H54 (cell line): ENCODE measurements at places on chromosomes 4 and X.
A peak's percentile ranks its signal among the peaks of the same experiment; 100 is the strongest.

GRCh38 chr4:112604589-112604988 lies 32.1 kb downstream of the ZGRF1 start:
- DNase-seq: peak; percentile 5

GRCh38 chr4:161249779-161250440 lies 913.9 kb downstream of the FSTL5 start:
- no peak for DNase-seq

- DNase-seq: no peak
Measured at GRCh38 chrX:24055043-24055356, 244 bp downstream of the EIF2S3 start.

DNA sequence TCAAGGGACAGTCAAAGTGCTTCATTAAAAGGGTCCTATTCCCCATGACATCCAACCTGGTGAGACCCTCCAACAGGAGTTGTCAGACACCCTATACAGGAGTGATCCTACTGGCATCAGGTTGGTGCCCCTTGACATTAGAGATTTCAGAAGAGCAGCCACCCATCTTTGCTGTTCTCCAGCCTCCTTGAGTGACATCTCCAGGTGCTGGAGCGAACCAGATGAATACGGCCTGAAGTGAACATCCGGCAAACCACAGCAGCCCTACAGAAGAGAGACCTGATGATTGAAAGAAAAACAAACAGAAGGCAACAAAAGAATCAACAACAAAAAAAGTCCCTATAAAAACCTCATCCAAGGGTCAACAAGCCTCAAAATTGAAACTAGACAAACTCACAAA lies 146.1 kb upstream of the PBDC1 start:
- DNase-seq: no peak

- no peak for DNase-seq
Measured at GRCh38 chrX:119682019-119682989, 10.7 kb downstream of the SEPTIN6 start.

DNA sequence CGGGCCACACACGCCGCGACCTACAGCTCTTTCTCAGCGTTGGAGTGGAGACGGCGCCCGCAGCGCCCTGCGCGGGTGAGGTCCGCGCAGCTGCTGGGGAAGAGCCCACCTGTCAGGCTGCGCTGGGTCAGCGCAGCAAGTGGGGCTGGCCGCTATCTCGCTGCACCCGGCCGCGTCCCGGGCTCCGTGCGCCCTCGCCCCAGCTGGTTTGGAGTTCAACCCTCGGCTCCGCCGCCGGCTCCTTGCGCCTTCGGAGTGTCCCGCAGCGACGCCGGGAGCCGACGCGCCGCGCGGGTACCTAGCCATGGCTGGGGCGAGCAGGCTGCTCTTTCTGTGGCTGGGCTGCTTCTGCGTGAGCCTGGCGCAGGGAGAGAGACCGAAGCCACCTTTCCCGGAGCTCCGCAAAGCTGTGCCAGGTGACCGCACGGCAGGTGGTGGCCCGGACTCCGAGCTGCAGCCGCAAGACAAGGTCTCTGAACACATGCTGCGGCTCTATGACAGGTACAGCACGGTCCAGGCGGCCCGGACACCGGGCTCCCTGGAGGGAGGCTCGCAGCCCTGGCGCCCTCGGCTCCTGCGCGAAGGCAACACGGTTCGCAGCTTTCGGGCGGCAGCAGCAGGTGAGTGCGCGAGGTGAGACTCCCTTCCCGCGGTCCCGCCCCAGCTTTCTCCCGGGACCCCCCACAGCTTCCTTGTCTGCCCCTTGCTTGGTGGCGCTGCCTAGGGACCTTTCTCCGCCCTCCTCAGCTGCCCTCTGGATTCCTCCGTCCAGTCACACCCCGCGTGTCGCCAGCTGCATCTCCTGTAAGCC lies 678 bp downstream of the BMP3 start:
- no peak for DNase-seq

- no peak for DNase-seq
Measured at GRCh38 chrX:112889400-112889799, 48.8 kb upstream of the AMOT start.

DNA sequence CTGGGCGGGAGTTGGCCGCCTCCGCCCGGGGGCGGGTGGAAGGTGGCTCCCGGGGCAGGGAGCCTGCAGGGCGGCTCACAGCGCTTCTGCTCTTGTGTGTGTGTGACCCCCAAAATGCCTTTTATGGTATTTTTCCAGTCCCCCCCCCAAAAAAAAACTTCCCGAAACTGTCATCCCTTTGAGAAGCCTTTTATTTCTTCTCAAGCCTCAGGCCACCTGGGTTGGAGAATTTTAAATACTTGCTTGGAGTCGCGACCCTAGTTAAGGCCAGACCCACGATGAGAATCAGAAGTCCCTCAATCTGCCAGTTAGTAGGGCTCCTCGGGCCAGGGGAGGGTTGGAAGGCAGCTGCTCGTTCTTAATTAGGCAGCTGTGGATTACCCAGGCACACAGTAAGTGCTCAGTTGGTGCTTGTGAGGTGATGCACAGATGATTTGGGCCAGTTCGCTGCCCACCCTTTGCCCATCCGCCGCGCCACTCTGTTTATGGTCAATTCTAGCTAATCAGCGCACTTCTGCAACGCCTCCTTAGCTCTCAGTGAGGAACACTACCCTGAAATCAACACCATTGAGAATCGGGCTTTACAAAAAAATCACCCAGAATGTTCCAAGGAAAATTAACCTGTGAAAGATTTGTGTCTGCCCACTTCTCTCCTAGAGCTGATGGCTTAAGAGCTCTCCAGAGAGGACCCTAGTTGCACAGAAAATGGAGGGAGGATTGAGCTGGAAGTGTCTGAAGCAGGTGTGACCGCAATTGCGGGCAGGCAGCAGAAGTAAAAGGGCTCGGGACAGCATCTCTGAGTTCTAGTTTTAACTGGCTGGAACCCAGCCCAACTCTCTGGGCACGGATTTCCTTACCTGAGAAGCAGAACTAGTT lies 648 bp upstream of the SCD5 start:
- DNase-seq: no peak

DNA sequence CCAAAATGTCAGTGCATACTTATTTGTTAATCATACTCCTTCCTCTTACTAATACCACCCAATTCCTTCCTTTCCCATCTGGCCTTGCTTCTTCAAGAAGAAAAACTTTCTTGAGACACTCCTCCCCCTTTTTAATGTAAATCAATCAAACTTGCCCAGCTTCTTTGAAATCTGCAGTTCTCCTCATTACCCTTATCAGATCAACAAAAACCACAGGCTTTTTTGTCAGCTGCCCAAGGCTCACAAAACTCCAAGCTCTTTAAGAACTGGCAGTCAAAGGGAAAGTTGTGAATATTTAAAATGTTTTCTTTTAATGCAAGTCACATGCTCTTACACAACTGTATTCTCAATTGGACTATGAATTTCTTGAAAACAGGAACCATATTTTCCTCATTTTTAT lies 11.3 kb upstream of the MYOZ2 start:
- no peak for DNase-seq

DNA sequence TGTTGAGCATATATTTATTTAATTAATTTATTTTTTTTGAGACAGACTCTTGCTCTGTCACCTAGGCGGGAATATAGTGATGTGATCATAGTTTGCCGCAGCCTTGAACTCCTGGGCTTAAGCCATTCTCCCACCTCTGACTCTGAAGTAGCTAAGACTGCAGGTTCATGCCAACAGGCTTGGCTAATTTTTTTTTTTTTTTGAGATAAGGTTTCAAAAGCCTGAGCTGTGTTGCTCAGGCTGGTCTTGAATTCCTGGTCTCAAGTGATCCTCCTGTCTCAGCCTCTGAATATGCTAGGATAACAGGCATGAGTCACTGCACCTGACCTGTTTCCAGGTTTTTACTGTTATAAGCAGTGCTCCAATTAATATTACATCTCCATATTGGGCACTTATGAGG lies 4.8 kb downstream of the ADD1 start:
- no peak for DNase-seq

GRCh38 chrX:46202733-46203514 lies 342.3 kb downstream of the ZNF674 start:
- DNase-seq: no peak

DNA sequence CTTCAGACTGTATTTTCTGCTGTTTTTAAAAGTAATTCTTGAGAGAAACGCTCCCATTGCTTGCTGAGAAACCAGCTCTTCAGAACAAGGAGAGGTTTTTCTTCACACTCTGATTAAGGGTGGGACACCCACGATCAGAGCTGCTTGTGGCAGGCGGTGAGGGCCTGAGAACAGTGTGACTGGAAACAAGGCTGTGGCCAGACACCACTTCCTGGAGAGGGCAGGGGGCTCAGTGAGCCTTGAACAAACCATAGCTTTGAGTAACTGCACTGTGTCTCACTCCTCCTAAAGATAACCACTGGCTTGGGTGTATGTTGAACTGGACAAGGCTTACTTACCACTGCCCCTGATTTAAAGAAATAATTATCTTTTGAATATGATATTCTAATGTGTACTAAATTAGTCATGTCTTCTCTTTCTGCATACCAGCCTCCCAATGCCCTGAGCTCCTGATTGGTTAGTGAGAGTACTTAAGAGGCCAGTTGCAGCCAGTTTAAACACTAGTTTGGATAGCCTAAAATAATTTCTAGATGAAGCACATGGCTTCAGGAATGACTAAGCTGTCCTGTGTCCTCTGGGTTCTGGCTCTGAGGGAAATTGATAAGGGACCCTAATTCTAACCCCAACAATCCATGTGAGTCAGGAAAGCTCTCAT lies 3.7 kb upstream of the GPR82 start:
- no peak for DNase-seq

GRCh38 chr4:107044170-107044569 lies 8.1 kb upstream of the DKK2 start:
- no peak for DNase-seq

DNA sequence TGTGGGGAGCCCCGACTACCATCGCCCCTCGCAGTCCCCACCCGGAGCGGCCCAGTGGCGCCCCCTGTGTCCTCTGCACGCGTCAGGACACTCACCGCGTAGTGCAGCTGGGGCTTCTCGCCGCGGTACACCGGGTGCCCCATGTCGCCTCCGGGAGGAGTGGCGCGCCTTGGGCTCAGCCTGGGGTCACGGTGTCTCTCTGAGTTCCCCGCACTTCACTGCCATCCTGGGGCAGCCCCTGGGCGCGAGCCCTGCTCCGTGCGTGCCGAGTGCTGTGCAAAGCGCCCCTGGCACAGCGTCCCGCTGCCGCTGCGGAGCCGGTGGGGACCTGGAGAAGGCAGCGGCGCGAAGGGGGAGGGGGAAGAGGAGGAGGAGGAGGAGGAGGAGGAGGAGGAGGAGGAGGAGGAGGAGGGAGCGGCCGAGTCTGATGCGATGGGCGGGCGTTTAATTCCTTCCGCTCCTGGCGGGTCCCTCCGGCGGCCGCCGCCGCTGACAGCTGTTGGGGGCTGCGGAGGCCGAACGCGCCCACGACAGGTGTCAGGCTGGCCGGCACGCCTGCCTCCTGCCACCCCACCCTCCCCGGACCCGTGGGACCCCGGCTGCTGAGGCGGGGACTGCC lies 134.3 kb downstream of the AMELX start:
- no peak for DNase-seq

- DNase-seq: no peak
Measured at GRCh38 chr4:1522606-1523005, 116.4 kb upstream of the NKX1-1 start.

DNA sequence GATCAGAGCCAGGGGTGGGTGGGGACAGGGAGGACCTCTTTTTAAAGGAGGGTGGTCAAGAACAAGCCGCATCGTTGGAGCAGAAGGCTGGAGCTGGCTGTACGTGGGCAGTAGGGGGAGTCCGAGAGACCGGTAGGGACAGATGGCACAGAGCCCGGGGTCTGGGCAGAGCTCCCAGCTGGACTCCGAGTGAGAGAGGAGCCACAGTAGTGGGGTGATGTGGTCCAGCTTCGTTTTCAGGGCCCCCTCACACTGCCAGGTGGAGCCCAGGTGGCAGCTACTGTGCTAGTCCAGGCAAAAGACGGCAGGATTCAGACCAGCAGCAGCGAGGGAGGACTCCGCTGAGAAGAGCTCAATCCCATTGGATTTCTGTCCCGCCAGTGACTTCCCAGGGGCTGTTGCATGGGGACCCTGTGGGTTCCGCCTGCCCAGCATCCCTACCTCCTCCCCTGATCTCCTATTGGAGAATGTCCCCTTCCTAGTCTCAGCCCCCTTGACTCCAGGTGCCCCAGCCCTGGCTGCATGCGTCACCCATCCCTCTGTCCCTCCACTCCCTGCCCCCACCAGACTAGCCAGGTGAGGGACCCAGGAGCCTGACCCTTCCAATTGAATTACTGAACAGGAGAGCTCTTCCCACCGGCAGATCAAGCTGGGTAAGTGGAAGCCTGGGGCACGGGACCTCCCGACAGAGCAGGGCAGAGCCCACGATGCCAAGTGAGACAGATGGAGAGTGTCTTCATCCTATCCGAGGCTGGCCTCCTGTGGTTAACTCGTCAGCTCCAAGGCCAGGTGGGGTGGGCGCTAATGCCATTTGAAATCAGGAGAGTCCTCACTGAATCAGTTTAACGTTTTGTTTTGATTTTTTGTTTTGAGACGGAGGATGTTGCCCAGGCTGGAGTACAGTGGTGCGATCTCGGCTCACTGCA lies 2.9 kb downstream of the ARHGAP4 start:
- peak; percentile 75 for DNase-seq

GRCh38 chrX:116009861-116010710 lies 160.5 kb upstream of the AGTR2 start:
- no peak for DNase-seq

DNA sequence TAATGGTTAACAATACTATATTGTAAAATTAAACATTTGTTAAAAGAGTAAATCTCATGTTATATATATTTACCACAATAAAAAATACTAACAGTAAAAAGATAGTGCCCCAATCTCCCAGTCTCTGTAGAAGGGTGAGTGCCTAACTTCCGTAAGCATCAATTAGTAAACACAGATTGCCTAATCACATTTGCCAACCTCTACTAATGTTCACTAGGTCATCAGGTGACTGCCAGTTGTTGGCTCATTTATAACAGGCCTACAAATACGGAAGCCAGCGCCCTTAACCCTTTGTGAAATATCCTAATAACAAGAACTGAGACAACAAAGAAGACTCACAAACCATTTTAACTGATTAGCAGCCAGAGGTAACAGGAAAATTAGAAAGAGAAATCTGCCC lies 345.1 kb downstream of the INPP4B start:
- no peak for DNase-seq

- DNase-seq: no peak
Measured at GRCh38 chr4:176638992-176639391, 153.7 kb downstream of the VEGFC start.

GRCh38 chr4:92047209-92047875 lies 256.4 kb upstream of the GRID2 start:
- DNase-seq: no peak

DNA sequence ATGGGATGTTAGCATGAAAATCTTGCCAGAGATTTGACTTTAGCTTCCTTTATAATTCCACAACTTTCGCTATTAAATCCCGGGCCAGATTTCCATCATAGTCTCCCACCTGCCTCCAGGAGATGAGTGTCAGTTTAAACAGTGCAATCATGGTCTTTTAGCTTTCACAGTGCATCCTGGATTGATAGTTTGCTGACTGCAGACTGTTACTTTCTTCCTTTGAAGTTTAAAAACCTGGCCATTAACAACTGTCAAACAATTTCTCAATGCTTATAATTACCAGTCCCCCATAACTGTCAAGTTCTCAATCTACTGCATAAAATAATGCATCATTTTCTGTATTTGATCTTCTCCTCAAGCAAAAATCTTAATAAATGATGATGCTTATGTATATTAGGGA lies 108.4 kb upstream of the FSTL5 start:
- DNase-seq: no peak
